Activated T-cell treated with anti-CD3 and anti-CD28 coated beads, Interleukin-2, amount 50 U/mL, for 4 hours (primary cell): ENCODE measurements at places on chromosomes 2 and 18. TPM values are rescaled to one million over a fixed set of nuclear protein-coding genes. Genes with fewer than 3 reads are reported as not detected.

DNA sequence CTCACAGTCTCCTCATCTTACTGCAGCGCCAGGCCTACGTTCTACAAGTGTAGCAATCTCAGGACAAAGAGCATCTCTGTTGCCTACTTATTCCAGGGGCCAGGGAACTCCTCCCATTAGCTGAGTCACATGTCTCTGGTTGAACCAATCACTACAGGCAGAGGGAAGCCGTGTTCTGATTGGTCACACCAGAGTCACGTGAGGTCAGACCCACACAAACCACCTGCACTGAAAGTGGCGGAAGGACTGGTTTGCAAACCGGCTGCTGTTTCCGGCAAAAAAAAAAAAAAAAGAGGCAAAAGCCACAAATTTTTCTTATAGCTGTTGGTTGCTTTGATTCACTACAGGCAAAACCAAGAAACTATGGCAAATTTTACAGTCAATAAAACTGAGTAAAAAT lies 21.9 kb upstream of the USP14 start:
- no peak for DNase-seq

Gene MAT2A
- total RNA-seq: 404 TPM

Gene MERTK
- total RNA-seq: 0.42 TPM

GRCh38 chr2:217792626-217793527 lies 209.9 kb downstream of the TNS1 start:
- DNase-seq: no peak

- no peak for DNase-seq
Measured at GRCh38 chr2:16655445-16655837, 10.2 kb downstream of the CYRIA start.

Gene CXCR1
- not detected for total RNA-seq

- no peak for DNase-seq
Measured at GRCh38 chr2:55518841-55519165, 715 bp upstream of the CFAP36 start.

DNA sequence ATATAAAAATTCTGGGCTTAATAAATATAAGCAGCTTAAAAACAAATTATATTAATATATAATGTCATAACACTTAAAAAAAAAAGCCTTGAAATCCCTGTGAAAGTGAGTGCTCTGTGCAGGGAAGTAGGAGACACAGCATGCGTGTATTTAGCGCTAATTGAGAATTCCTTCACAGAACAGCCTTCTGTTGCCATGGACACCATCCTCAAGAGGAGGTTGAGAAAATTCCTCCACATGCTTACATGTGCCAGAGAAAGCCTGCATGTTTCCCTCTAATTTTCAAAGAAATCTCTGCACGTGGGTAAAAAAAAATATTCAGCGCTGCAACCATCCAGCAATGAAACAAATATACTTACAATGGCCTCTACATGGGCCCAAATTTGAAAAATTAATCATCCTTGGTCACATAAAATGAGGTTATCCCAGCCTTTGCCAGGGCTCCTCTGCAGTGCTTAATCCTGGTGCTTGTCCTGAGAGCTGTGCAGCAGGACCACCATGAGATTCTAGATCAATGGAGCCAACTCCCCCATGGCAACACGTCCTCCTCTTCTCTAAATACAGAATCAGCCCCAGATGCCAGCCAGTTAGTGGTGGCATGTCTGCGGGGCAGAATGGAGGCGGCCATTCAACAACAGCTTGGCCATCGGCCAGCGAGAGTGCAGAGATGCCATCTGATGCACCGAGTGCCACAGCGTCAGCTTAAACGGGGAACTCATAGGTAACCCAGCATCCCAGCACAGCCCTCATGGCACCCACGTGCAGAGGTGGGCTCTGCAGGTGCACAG lies 228.0 kb downstream of the MYT1L start:
- DNase-seq: no peak

GRCh38 chr18:35875566-35875965 lies 96.9 kb upstream of the RMP24 start:
- DNase-seq: no peak

Gene C2orf69
- 17.8 TPM for total RNA-seq

DNA sequence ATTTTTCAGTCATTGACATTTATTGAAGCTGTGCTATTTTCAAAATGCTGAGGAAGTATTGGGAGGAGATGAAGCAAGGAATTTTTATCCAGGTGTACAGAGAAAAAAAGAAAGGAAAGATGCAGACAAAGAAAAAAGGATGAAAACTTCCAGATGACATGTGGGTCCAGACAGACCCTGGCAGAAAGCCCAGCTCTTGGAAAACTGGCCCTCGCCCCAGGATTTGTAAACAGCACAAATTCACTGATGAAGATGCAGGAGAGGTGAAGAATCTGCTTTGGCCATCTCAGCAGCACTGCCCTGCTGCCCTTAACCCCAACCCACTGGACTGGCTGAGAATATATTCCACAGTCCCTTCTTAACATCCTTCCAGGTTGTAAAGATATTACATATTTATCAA lies 12.5 kb downstream of the TACR1 start:
- DNase-seq: no peak

Gene RNF25
- total RNA-seq: 25.6 TPM

Gene LTBP1
- total RNA-seq: 0.22 TPM

DNA sequence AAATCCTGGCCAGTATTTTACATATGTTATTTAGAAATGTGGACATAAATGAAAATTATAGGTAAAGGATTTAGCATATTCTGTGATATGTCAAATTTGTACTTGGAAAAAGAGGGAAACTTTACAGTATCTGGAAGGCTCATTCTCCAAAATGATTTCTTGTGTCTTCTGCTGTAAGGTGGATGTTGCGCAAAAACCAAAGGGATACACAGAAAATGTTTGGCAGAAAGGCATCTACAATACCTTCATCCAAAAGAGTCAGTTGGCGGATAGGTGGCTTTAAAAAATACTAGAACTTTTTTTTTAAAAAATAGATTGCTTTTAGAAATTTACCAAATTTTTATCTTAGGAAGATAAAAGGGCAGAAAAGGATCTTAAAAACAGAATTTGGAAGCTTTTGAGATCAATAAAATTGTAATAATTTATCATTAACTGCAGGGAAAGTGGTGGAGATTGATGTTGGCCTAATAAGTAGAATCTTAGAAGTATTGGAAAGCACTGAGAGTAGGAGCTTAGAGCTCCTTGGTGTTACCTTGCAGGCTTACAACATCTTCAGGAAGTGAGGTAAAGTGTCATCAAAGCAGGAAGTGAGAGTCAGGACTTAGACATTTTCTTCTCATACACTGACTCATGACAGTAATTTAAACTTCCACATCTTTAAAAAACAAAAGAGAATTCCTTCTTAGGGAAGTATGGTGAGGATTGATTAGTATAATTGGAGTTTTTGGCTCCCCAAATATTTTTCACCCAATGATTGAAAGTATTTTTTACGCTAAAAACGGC lies 2.1 kb downstream of the NABP1 start:
- DNase-seq: no peak

GRCh38 chr2:206855585-206856433 lies 83.5 kb upstream of the CPO start:
- DNase-seq: no peak

Gene SRSF7
- 451 TPM for total RNA-seq

Gene WDCP
- 22.5 TPM for total RNA-seq

- no peak for DNase-seq
Measured at GRCh38 chr2:47152803-47153202, 2.3 kb downstream of the STPG4 start.

Gene ANKRD62
- not detected for total RNA-seq

Gene BOLL
- total RNA-seq: not detected

- no peak for DNase-seq
Measured at GRCh38 chr2:23616630-23617029, 231.7 kb downstream of the KLHL29 start.

- DNase-seq: no peak
Measured at GRCh38 chr2:30368258-30368657, 78.8 kb upstream of the LCLAT1 start.

- no peak for DNase-seq
Measured at GRCh38 chr2:138504092-138504491, 2.5 kb downstream of the SPOPL start.

GRCh38 chr18:74429096-74429495 lies 28.0 kb downstream of the DIPK1C start:
- DNase-seq: no peak

GRCh38 chr2:161116509-161116908 lies 43.7 kb upstream of the TANK start:
- no peak for DNase-seq

DNA sequence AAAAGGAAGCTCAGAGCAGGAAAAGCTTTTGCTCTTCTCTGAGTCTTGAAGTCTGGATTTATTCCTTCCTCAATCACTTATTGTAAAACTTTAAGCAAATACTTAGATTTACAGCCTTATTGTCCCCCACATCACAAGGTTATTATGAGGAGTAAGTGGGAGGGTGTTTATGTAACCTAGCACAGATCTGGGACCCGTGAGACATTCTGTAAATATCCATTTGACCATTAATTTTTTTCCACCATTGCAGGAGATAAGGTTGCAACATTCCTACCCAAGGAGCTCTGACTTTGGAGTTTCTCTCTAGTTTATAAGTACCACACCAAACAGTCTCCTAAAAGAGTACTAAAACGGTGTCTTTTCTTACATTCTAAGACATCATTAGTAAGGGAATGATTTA lies 52.1 kb upstream of the CTIF start:
- DNase-seq: no peak

DNA sequence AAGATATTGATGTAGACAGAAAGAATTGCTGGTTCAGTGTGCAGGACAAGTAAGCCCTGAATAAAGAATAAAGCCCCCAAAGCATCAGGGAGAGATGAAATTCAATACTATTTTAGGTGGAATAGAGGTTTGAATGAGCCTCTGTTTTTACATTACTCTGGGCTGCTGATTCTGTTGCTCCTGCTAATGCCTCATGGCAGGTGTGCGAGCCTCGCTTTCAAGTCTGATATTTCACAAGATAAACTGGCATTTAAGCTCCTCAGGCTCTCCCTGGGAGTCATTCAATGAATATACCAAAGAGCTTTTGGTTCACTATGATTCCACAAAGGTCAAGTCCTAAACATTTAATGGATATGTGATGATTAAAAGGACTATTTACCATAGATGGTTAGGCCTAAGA lies 601.0 kb upstream of the SLC39A10 start:
- no peak for DNase-seq

GRCh38 chr2:216690853-216691741 lies 4.3 kb downstream of the IGFBP5 start:
- DNase-seq: no peak

GRCh38 chr18:28108814-28109213 lies 68.1 kb downstream of the CDH2 start:
- no peak for DNase-seq

Gene GATA6
- 0.21 TPM for total RNA-seq

- DNase-seq: no peak
Measured at GRCh38 chr2:44680983-44681531, 260.4 kb upstream of the SIX3 start.

DNA sequence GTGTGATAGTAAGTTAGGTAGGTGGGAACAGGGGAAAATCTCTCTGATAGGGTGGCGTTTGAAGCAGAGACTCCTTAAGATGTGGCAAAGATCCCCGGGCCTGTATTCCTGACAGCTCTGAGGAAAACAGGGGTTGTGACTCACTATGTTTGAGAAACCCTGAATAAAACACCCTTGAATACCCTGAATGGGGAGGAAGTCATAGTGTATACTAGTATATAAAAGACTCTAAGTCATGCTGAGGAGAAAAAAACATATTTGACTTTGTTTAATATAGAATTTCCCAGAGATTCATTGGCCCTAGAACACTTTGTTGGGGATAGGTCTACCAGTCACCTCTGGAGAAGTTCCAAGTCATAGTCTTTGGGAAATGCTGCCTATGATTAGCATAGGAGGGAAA lies 590.9 kb downstream of the IRS1 start:
- no peak for DNase-seq

Gene SERPINB3
- not detected for total RNA-seq

- DNase-seq: no peak
Measured at GRCh38 chr18:79809482-79810192, 11.9 kb downstream of the KCNG2 start.

DNA sequence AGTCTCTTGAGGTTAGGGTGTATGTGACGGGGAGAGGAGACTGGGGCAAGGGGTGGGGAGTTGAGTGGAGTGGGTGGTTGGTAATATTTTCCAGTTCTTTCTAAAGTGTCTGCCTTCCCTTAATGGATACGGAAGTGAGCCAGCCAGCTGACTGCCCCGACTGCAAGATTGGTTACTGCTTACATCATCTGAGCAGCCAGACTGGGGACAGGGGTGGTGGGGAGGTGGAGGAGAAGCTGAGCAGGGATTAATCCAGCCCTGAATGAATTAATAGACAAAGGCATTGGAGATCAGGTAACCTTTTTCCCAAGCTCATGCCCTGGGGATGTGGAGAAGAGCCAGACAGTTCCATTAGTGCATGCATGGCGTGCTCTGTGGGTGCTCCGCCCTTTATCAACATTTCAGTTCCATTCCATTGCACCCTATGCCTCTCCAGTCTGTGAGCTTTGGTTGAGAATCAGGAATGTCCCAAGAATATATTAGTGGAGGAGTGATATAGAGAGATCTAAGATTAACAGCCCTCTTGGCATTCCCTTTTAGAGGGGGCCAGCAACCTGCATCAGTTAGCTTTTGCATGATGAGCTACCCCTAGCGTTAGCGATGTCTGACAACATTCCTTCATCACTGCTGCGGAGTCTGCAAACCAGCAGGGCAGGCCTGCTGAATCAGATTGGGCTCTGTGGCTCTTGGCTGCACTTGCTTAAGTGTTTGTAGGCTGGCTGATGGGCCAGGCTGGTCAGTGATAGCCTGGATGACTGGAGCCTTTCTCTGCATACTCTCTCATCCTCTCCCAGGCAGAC lies 67.4 kb downstream of the TNP1 start:
- no peak for DNase-seq

DNA sequence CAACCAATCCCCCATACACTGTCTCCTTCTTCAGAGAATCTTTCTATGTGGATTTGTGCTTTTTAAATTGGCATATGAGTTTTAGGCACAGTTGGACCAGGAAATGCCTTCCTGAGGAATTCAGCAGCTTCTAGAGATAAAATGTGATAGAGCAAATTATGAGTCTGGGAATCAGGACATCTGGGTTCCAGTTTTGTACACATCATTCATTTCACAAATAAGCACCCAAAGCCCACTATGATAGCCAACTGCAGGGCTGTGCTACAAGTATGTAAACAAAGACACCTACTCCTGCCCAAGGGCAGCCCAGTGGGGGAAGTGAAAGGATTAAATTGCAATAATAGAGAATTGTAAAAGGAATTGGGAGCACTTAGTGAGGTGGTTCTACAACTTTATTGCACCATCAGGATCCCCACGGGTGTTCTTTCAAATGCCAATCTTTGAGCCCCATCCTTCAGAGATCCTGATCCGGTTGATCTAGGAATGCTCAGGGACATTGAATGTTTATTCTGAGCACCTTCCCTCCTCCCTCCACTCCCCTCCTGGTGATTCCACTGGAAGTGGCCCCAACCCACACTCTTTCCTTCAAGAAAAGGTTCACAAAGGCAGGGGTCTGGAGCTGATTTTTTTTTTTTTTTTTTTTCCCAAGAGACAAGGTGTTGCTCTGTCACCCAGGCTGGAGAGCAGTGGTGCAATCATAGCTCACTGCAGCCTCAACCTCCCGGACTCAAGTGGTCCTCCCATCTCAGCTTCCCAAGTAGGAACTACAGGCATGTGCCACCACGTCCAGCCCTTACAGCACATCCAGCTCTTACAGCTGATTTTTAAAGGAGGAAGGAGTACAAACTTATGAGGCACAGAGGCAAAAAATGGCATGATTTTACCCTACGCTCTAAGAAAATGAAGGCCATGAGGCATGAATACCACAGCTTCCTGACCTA lies 11.1 kb upstream of the KCMF1 start:
- DNase-seq: no peak

Gene UGT1A10
- total RNA-seq: not detected

- DNase-seq: no peak
Measured at GRCh38 chr18:7224198-7224597, 6.7 kb upstream of the LRRC30 start.
